ENCODE measurements at places on chromosomes 4 and X. TPM values are rescaled to one million over a fixed set of nuclear protein-coding genes. Genes with fewer than 3 reads are reported as not detected.

The THOC2 gene
- 69.9 TPM for total RNA-seq

DNA sequence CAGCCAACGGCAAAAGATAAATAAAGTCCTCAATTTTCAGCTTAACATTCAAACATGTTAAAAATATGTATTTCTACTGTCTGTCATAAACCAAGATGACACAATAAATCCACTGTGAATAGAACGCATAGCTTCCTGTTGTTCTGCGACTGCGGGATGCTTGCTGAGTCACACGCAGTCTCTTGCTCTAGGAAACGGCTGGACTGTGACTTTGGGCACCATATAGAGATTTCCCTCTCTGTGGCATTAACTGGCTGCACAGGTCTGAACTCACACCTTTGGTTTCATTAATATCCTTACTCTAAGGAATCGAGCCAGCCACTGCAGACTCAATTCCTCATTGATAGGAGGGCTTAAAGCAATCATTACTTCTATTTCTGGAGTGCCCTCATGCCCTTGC lies 8.4 kb downstream of the BEND4 start:
- DNase-seq = no peak

GRCh38 chr4:91304292-91304691 lies 999.5 kb upstream of the GRID2 start:
- DNase-seq = no peak

- no peak for DNase-seq
Measured at GRCh38 chr4:93776386-93777080, 52.0 kb upstream of the ATOH1 start.

DNA sequence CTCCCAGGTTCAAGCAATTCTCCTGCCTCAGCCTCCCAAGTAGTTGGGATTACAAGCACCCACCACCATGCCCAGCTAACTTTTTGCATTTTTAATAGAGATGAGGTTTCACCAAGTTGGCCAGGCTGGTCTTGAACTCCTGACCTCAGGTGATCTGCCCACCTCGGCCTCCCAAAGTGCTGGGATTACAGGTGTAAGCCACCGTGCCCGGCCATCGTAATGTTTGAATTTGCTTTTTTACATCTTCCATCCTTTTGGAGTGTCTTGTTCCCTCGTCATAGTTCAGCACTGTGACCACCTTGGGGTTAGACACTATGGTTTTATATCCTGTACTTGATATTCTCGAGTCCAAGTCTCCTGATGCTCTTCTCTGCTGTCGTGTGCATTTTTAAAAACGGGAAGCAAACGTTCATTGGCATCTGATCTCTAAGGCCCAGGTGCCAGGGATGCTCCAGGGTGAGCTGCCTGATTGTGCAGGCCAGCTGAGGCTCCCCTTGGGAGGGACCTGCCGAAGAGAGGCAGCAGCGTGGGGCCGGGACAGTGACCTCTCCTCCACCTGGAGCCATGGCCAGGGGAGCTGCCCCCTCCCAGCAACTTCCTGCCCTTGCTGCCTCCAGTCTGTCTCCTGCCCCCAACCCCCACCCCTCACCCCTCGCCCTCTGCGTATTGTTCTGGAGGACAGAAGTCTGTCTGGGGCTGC lies 16.7 kb downstream of the DGKQ start:
- DNase-seq = no peak

GRCh38 chr4:159284113-159284512 lies 181.2 kb downstream of the RAPGEF2 start:
- DNase-seq = no peak

GRCh38 chr4:27316176-27316575 lies 455.5 kb downstream of the STIM2 start:
- no peak for DNase-seq

The ASB9 gene
- total RNA-seq = 0.31 TPM

GRCh38 chrX:7055386-7056137 lies 92.0 kb upstream of the STS start:
- DNase-seq = no peak

The CXCL8 gene
- 0.43 TPM for total RNA-seq

GRCh38 chr4:128244379-128244778 lies 43.2 kb downstream of the PGRMC2 start:
- no peak for DNase-seq

The SSX4 gene
- total RNA-seq = not detected

DNA sequence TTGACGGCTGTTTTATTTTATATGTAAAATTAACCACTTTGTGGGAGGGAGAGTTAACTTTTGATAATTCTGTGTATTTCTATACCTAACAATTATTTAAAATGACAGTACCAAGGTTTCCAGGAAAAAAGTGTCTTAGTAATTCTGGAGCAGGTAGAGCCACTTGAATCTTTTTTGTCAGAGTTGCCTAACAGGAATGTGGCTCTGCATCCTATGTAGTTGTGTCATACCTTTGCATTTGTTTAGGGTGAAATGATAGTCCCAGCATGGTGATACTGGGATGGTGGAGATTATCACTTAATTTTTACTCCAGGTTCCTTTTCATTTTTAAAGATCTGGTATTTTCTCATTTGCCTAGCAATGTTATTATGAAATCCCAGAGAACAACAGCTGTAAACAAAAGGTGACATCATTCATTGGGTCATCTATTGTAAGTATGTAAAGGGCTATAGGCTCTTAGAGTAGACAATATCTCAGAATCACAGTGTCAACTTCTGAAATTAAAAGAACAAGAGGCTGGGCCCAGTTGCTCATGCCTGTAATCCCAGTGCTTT lies 9.6 kb downstream of the SGMS2 start:
- no peak for DNase-seq

GRCh38 chr4:92266521-92266920 lies 37.2 kb upstream of the GRID2 start:
- no peak for DNase-seq

The PLP1 gene
- not detected for total RNA-seq

The SETD7 gene
- 0.35 TPM for total RNA-seq

The PABPC1L2B gene
- total RNA-seq = not detected

The GLRA2 gene
- not detected for total RNA-seq

DNA sequence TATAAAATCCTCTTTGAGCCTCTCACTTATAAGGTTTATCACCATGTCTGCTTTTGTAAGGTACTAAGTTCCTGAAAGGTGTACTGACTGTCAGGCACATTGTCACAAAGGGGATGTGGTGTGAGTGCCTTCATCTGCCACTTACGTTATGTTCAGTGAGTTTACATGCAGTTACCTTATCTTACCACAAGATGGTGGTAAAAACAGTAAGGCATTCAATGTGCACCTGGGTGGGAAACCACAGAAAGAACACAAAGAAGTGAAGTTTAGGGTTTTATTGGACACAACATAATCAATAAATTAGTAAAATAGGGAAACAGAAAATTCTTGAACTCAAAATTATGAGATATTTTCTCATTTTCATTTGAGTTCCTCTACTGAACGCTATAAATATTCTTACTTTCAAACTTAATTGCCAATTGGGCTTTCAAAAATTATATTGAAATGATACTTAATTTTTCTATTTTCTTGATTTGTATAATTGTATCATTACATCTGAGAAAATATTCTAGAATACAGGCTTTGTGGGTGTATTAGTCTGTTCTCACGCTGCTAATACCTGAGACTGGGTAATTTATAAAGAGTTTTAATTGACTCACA lies 650.8 kb downstream of the PCDH7 start:
- peak; percentile 4 for DNase-seq

GRCh38 chrX:131332331-131332730 lies 43.2 kb upstream of the IGSF1 start:
- no peak for DNase-seq

DNA sequence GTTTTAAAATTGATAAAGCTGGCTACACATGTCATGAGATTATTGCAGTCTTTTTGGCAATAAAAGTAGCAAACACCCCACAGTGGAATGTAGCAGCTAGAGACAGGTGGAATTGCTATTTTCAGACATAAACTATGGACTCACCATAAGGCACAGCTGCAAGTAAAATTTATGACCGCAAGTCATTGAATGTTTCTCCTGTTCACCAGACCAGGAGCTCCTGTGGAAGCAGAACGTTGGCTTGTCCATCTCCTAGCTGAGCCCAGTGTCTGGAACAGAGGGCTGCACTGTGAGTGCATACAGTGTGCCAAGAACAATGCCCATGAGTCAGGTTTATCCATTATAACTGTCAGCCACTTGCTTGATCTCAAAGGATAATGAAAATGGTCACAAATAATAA lies 538.2 kb downstream of the INPP4B start:
- no peak for DNase-seq

- DNase-seq = no peak
Measured at GRCh38 chr4:157004279-157005161, 32.9 kb upstream of the PDGFC start.

DNA sequence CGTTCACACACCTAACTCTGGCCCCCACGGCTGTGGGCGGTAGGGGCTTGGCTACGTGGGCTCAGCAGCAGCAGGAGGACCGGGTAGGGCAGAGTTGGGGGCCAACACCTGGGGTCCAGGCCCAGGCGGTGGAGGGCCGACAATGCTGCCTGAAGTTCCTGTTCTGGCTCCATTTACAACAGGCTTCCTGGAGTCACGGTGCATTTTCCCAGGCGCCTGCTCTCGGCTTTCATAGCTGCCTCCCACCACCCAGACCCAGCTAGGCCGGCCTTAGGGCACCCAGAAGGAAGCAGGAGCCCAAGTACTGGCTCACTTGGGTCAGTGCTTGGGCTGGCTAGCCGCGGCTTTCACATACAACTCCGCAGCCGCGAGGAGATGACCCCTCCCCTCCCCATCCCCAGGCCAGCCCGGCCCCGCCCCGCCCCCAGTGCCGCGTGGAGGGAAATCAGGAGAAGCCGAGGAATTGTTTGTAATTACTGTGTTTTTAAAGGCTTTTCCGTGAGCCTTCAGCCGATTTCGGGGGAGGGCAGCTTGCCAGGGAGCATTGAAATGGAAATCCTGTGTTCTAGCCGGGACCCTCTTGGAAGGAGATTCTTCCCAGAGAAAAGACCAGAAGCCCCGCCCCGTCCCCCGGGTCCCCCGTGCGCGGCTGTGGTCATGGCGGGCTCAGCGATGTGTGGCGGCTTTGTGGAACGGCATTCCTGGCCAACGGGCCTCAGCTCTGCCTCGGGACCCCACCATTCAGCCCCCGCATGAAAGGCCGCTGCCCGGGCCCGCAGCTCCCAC lies 28.5 kb downstream of the PJA1 start:
- no peak for DNase-seq

DNA sequence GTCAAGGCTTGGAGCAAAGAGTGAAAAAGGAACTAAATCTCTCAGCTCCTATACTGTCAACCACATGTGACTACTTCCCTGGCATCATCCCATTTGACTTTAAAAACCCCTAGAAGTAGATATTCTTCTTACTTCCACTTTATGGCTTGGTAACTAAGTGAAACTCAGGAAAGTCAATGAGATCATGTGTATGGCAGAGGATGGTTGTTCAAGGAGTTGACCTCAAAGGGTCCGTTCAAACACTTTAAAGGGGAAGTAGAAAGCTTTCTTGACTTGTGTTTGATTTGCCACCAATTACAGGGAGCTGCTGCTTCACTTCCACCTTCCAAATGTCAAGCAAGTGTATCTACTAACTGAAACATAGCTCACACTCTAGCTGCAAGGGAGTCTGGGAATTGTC lies 187.2 kb downstream of the RAB28 start:
- DNase-seq = no peak

DNA sequence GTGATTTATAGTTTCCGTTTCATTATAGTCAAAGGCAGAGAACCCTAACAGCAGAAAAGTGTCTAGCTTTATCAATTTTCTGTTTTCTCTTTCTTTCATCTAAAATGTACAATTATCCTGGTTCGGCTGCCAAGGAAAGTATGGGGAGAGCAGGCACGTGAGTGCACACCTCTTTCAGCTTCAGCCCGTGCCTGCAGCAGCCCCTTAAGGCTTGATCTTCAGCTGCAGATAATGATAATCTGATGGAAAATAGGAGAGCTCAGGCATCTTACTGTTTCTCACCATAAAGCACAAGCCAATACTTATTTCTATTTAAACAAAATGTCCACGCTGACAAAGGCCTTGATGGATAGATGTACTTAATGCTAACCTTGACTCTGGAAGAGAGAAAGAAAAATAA lies 334.4 kb downstream of the UNC5C start:
- DNase-seq = no peak

The STK32B gene
- total RNA-seq = not detected

- no peak for DNase-seq
Measured at GRCh38 chr4:14155803-14156202, 528.3 kb upstream of the BOD1L1 start.

The DIPK2B gene
- total RNA-seq = not detected

The GCNA gene
- 1.0 TPM for total RNA-seq

The FHIP1A gene
- total RNA-seq = 0.28 TPM

GRCh38 chr4:107740381-107740780 lies 20.3 kb upstream of the PAPSS1 start:
- no peak for DNase-seq

The HS6ST2 gene
- total RNA-seq = not detected

DNA sequence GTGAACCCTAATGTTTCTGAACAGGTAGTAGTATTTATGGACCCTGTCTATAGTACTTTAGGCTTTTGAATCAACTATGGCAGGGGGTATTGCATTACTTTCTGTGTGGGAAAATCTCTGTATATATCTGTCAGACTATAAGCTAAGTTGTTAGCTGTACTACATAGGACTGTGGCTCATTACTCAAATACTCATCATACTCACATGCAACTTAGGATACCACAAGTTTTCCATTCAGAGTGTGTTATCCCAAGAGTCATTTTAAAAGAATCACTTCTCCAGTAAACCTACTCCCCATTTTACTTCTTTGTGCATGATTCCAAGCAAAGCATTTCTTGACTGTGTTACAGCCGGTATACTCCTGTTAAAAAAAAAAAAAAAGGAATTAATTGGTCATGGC lies 95.6 kb downstream of the PHOX2B start:
- DNase-seq = no peak

DNA sequence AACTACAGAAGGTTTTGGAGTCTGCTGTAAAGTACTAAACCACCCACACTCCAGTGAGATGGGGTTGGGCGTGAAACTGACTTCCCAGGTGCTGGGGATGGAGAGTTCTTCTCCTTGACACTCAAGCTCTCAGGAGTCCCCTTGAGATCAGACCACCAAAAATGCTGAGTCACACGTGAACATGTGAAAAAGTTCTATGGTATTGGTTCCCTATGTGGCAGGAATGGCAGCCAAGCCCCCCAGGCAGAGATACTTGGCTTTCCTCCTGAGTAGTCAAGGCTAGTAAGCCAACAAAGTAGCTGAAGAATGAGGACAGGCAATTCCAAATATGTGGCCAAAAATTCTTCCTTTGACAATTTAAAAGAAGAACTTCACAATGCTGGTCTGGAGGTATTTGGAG lies 222.0 kb upstream of the ADAMTS3 start:
- DNase-seq = no peak

The RHOH gene
- 65.7 TPM for total RNA-seq

- DNase-seq = no peak
Measured at GRCh38 chr4:20490734-20491133, 209.5 kb upstream of the PACRGL start.
